ENCODE measurements at places on chromosomes 5 and 9.
A peak's percentile ranks its signal among the peaks of the same experiment; 100 is the strongest.

GRCh38 chr9:114792396-114792795 is 13.4 kb downstream of the TNFSF15 start:
- no peak for DNase-seq

DNA sequence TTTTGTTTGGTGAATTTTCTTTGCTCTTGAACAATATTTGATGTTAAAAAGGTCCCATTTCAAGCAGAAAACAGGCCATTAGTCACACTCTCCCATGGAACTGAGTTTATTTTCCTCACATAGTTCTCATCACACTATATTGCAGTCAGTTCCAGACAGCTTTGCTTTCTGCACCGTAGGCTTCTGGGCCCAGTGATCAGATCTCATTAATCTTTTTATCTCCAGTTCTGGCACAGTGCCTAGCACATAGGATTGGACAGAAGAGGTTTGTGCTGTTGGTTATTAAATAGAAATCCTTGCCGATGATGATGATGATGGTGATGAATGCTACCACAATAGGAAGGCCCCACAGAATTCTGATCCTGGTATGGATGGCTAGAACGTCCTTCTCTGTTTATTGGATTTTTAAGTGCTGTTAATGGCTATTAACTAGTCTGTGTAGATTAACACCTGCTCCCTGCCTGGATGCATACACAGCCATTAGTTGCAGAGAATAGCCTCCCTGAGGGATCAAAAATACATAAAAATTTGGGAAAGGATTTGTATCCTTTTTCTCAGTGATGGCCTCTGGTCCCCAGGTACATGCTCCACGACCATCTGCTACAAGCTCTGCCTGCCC is 52.0 kb upstream of the NTRK2 start:
- no peak for DNase-seq

GRCh38 chr9:93098236-93098946 is 2.4 kb downstream of the CARD19 start:
- peak; percentile 34 for DNase-seq

- DNase-seq = no peak
Measured at GRCh38 chr5:137856916-137857862, 10.5 kb upstream of the MYOT start.

DNA sequence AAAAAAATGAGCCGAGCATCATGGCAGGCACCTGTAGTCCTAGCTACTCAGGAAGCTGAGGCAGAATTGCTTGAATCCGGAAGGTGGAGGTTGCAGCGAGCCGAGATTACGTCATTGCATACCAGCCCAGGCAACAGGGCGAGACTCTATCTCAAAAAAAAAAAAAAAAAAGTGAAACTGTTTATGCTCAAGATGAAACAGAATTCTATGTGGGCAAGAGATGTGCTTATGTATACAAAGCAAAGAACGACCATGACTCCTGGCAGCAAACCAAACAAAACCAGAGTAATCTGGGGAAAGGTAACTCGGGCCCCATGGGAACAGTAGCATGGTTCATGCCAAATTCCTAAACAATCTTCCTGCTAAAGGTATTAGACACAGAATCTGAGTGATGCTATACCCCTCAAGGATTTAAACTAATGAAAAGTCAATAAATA is 32.6 kb upstream of the PLAC8L1 start:
- DNase-seq = no peak

DNA sequence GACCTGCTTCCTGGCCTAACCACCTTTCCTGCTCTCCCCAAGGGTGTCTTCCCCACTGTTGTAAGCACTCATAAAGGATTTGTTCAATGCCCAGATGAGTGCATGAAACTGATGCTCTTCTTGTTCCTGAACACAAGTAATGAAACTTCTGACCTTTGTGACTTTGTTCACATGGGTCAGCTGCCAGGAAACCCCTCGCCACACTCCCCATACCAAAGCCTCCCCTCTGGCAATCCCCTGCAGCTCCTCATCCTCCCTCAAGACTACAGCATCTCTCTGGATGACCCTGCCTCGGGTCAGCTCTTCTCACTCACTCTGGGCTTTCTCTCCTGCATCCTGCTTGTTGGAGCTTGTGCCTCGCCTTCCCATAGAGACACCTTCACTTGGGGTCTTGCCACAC is 72.2 kb upstream of the SPTLC1 start:
- DNase-seq = no peak

DNA sequence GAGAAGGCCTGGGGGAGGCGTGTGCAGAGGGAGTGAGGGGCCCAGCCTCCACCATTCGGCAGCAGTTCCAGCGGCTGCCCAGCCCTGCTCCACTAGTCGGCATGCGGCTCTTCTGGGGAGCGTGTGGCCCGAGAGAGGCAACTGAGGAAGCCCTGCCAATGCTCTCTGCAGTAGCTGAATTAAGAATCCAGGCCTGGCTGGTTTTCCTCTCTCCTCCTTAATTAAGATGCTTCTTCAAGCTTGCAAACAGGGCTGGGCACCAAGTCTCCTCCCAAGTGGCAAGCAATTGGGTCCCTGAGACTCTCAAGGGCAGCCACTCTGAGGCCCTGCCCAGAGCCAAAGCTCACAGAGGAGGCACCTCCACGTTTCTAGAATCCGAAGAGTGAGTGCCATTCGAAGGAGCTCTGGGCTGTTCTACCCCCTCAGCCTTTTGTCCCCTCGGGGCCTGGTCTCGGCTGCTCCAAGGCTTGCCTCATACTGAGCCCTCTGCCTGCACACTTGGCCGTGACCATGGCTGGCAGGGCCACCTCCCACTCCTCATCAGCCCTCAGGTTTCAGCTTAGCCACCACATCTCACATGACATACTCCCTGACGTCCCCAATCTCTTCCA is 75.4 kb upstream of the LRRTM2 start:
- no peak for DNase-seq

GRCh38 chr5:32388432-32389129 is 56.0 kb downstream of the ZFR start:
- no peak for DNase-seq

DNA sequence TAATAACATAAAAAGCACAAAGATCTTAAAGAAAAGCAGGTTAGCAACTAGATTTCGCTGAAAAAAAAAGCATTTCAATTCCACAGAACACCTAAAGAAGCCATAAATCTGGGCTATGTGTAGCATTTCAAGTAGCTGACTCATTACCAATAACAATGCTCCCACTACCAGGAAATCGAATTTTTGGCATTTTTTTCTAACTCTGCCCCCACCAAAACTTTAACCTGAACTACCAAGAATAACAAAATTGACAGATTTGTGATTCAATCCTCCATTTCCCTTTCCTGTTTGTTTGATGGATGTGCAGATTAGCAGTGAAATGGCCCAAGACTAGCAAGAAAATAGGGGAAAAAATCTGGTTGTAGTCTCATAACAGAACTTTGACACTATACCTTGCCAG is 180.2 kb downstream of the RASEF start:
- no peak for DNase-seq

GRCh38 chr5:158305861-158306260 is 446.9 kb upstream of the CLINT1 start:
- no peak for DNase-seq
